WTC11 (cell line): ENCODE measurements at places on chromosomes 16 and 17. TPM values are rescaled to one million over a fixed set of nuclear protein-coding genes. Genes with fewer than 3 reads are reported as not detected.

GRCh38 chr16:16015849-16016248 lies 66.4 kb downstream of the ABCC1 start:
- no peaks in the 10 kb centered on the region for H3K4me1 ChIP-seq
- H3K27me3 ChIP-seq = no peaks in the 10 kb centered on the region
- H3K4me3 ChIP-seq = no peak overlapping the region
- 0 out of 2 replicates have a peak overlapping the region, but pooled peaks have one; percentile 15 for H3K27ac ChIP-seq

DNA sequence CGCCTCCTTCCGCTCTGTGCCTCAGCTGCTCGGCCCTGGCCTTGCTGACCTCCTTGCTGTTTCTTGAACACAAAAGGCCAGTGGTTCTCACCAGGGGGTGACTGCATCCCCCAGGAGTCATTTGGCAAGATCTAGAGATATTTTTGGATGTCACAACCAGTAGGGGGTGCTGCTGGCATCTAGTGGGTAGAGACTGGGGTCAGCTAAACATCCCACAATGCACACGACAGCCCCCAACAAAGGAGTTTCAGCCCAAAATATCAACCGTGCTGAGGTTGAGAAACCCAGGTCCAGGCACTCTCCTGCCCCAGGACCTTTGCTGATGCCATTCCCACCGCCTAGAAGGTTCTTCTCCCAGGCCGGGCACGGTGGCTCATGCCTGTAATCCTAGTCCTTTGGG lies 39.7 kb downstream of the ABCC6 start:
- H3K27ac ChIP-seq = no peak overlapping the region
- peaks cover 2% of the 10 kb centered on the region; the same call in 1 of the 2 replicates for H3K27me3 ChIP-seq
- no peak overlapping the region for H3K4me3 ChIP-seq
- peaks cover 4% of the 10 kb centered on the region for H3K4me1 ChIP-seq

DNA sequence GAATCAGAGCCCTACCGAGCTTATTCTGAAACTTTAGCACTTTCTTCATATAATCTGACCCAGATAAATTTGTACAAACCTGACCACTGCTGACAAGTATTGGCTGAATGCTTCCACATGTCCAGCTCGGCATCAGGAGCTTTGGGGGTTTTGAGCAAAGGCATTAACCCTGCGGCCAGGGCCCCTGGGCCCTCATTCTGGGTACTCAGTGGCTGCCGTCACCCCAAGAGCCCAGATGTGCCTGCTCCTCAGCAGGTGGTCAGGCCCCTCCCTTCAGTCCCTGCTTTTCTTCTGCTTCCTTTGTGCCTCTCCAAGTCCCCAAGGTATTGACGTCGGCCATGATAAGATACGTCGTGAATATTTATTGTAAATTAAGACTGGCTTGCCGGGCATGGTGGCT lies 47.3 kb upstream of the CHMP6 start:
- H3K27me3 ChIP-seq = no peaks in the 10 kb centered on the region
- H3K36me3 ChIP-seq = peaks cover 17% of the 10 kb centered on the region
- no peaks in the 10 kb centered on the region for H3K4me1 ChIP-seq
- DNase-seq = peak; percentile 4
- H3K27ac ChIP-seq = peak overlapping the region; percentile 63; the same call in 1 of the 2 replicates

DNA sequence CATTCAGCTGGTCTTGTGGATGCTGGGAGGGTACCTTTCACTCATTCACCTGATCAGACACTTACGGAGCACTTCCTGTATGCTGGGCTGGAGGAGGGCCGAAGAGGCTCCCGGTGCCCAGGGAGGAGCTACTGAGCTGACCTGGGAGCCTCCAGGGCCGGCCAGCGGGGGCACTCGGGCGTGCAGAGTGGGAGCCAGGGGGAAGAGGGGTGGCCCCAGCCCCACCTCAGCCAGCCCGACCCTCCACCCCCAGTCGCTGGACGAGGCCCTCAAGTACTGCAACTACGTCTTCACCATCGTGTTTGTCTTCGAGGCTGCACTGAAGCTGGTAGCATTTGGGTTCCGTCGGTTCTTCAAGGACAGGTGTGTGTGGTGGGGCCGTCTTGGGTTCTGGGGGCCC lies 10.3 kb downstream of the TPSG1 start:
- no peaks in the 10 kb centered on the region for H3K4me1 ChIP-seq
- no peak for DNase-seq

DNA sequence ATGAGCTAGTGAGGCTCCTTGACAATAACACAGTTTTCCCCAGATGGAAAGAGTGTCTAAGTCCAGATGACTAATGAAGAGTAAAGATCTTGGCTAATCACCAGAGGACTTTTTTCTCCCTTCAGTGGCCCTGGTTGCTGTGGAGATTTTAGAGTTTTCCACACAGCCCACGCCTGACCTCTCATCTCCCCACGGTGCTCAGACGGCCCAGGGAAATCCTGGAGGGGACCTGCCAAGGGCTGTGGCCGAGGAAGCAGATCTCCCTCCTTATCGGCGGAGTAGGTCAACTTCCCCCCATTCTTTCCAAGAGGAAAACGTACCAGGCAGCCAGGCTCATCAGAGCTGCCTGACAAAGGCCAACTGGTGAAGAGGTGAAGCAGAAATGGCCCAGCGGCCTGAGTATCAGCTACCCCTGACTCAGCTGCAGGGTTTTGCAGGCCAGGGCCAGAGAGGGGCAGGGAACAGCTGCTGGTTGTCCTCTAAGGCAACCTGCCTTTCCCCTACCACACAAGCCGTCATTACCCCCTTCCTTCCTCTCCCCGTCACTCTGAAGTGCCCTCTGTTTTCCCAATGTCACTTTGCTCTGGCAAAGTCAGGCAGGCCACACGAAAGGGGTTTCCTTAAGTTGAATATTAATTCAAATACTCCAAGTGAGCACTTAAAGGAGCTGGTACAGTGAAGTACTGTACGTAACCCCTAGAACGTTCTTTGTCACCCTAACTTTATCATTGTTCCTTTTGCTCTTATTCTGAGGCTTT lies 140.2 kb upstream of the ADAMTS18 start:
- no peaks in the 10 kb centered on the region for H3K36me3 ChIP-seq
- no peak for DNase-seq
- H3K27ac ChIP-seq = no peak overlapping the region
- H3K27me3 ChIP-seq = no peaks in the 10 kb centered on the region
- no peak overlapping the region for H3K4me3 ChIP-seq

DNA sequence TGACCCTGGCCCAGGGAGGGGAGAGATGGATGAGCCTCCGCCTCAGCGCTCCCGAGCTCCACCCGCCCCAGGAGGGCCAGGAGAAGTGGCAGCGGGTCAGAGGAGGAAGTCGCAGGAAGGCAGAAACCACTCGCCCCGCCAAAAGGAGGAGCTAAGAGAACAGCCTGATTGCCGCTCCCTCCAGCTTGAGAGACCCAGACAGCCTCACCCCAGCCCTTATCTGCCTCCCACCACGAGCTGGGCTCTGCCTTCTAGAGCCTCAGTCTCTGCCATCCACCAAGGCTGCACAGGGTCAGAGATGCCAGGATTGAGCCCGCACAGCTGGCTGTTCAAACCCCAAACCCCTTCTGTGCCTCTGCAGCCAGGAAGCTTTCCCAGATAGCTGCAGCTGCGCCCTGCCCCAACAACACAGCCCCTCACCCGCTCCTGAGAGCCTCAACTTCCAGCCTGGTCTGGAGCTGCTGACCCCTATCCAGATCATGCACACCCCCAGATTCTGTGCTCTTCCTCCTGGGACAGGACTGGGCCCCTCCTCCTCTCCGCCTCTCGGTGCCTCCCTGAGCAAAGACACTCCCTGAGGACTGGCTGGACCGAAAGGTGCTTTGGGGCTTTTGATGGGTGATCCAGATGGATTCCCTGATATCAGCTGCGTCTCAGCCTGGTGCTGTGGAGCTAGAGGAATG lies 1.0 kb upstream of the ATP2A3 start:
- DNase-seq = peak; percentile 78
- H3K27me3 ChIP-seq = peaks cover 12% of the 10 kb centered on the region
- H3K4me3 ChIP-seq = peak overlapping the region; percentile 79
- H3K27ac ChIP-seq = peak overlapping the region; percentile 92; the same call in 1 of the 2 replicates

Gene SLC35G6
- 0.16 to 0.26 TPM (median 0.18 TPM) in 3 replicates for total RNA-seq

DNA sequence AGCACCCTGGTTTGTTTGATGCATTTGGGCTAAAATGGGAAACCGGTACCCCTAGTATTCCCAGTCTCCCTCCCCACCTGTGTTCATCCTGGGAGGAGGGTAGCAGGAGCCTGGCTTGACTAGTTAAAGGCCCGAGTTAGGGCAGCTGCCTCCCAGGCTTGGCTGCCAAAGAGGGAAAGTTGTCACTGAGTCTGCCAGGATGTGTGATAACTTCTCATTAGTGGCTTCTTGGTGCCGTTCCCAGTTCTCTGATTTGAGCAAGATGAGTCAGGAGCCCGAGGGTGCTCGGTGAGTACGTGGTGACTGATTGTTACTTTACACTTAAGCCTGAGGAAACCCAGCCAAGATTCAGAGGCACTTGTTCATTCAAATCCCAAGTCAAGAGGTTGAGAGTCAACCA lies 2.5 kb downstream of the KRT32 start:
- DNase-seq = no peak
- H3K27ac ChIP-seq = no peak overlapping the region
- H3K4me3 ChIP-seq = no peak overlapping the region
- H3K27me3 ChIP-seq = peaks cover 5% of the 10 kb centered on the region

Gene CMTM2
- total RNA-seq = not detected in 3 replicates

DNA sequence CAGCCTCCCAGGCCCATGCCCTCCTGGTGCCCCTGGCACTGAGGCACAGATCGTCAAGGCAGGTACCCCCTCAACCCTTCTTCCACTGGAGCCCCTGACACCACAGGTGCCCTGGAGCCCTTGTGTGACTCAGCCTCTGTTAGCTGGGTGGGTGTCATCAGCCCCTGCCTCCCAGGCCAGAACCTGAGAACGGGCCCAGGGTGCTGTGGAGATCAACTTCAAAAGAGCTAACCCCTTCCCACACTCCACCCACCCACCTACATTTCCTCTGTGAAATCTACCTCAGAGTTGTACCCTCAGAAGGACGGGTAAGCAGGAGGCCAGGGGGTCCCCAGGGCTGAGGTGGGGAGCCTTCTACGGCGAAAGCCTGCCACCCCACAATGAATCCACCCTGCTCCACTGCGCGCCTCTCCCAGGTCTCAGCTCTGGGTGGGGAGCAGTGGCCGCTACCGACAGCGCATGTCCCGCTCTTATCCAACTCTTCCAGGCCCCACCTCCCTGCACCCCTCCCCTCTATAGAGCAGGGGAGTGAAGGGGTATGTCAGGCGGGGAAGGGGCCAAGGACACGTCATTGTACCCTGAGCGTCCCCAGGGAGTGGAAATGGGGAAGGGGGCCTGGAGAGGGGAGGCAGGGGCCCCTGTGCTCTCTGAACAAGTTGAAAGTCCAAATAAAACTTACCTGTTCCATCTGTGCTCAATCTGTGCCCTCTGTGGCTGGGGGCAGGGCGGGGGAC lies 17.6 kb downstream of the TBKBP1 start:
- peaks cover 13% of the 10 kb centered on the region for H3K4me1 ChIP-seq
- no peaks in the 10 kb centered on the region for H3K36me3 ChIP-seq
- H3K27me3 ChIP-seq = peaks cover 42% of the 10 kb centered on the region
- H3K4me3 ChIP-seq = no peak overlapping the region
- no peak overlapping the region for H3K27ac ChIP-seq
- no peak for DNase-seq

GRCh38 chr16:6247150-6247549 lies 1085.5 kb upstream of the RBFOX1 start:
- peaks cover 6% of the 10 kb centered on the region for H3K27me3 ChIP-seq
- peaks cover 86% of the 10 kb centered on the region for H3K36me3 ChIP-seq
- DNase-seq = no peak

Gene HAP1
- 4.4 to 5.0 TPM (median 4.4 TPM) in 3 replicates for total RNA-seq

Gene GRB7
- 42.4 to 48.5 TPM (median 44.0 TPM) in 3 replicates for total RNA-seq

DNA sequence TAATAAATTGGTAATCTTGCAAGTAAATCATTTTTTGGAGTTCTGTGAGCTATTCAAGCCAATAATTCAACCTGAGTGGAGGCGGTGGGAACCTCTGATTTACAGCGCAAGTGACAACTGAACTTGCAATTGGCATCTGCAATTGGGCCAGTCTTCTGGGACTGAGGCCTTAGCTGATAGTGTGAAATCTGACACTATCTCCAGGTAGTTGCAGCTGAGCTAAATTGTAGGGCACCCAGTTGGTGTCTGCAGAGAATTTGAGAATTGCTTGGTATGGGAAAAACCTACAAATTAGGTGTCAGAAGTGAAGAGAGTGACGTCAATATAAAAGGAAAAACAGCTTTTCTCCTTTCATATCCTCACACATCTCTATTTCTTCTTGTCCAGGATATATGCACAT lies 1633.6 kb upstream of the GOT2 start:
- no peak overlapping the region for H3K27ac ChIP-seq
- peaks cover 9% of the 10 kb centered on the region for H3K36me3 ChIP-seq
- peaks cover 19% of the 10 kb centered on the region for H3K4me1 ChIP-seq
- no peak for DNase-seq
- no peak overlapping the region for H3K4me3 ChIP-seq
- peaks cover 7% of the 10 kb centered on the region for H3K27me3 ChIP-seq

DNA sequence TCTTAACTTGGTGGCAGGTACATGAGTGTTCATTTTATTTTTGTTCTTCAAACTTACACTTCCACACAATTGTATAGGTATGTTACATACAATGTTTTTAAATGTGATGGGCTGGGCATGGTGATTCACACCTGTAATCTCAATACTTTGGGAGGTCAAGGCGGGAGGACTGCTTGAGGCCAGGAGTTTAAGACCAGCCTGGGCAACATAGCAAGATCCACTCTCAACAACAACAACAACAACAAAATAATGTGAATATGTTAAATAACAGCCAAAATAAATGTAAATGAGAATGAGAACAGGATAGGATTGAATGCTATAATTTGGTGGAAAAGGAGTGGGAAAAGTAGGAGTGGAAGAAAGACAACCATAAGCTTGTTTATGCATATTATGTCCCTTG lies 2.6 kb downstream of the NSMCE1 start:
- no peak for DNase-seq
- no peak overlapping the region for H3K4me3 ChIP-seq
- peaks cover 4% of the 10 kb centered on the region for H3K27me3 ChIP-seq
- H3K4me1 ChIP-seq = peaks cover 20% of the 10 kb centered on the region
- no peaks in the 10 kb centered on the region for H3K36me3 ChIP-seq
- no peak overlapping the region for H3K27ac ChIP-seq

DNA sequence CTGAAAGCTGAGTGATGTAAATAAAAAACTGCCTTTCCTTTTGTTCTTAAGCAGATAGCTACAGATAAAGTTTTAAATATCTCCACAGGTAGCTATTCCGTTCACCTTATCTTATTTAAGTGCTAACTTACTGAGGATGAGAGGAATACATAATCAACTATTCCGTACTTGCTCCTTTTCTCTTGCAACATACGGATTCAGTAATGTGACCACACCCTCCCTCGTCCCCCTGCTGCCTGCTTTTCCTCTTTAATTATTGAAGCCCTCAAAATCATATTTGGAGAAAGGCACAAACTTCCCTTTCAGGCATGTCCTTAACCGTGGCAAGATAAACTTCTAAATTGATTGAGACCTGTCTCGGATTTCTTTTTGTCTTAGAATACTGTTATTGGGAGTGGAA lies 101.4 kb downstream of the MAP2K4 start:
- no peaks in the 10 kb centered on the region for H3K27me3 ChIP-seq
- peaks cover 49% of the 10 kb centered on the region for H3K4me1 ChIP-seq
- H3K36me3 ChIP-seq = peaks cover 41% of the 10 kb centered on the region
- DNase-seq = no peak

Gene MYO15B
- total RNA-seq = 35.6 to 51.1 TPM (median 51.0 TPM) in 3 replicates

- no peak overlapping the region for H3K4me3 ChIP-seq
- H3K36me3 ChIP-seq = no peaks in the 10 kb centered on the region
- no peak overlapping the region for H3K27ac ChIP-seq
- DNase-seq = no peak
Observed at GRCh38 chr17:79984045-79984840, 51.4 kb downstream of the TBC1D16 start.

Gene PLD6
- 1.2 to 2.6 TPM (median 2.6 TPM) in 3 replicates for total RNA-seq

Gene HOXB9
- total RNA-seq = 0.09 to 0.24 TPM (median 0.09 TPM) in 3 replicates

Gene OR1A1
- total RNA-seq = not detected in 3 replicates

Gene MT4
- total RNA-seq = not detected in 3 replicates
